ENCODE measurements at places on chromosomes 12 and 14.

DNA sequence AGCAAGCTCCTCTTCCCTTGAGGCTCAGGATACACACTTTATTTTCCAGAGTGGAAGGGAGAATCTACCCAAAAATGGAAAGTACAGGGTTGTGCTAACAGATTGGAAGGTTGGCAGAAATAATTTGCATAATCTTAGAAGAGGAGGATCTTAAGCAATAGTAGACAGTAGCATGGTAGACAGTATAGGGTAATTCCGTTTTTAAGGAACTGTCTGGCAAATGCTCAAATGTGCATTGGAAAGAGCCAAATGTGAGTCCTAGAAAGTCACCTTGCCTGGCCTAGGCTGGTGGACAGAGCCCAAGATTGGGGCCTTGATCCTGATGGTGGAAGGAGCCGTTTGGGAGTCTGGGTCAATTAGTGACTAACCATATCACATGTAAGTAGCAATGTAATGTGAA is 13.1 kb upstream of the CARMIL3 start:
- no peak for DNase-seq

GRCh38 chr12:4960030-4960429 is 50.3 kb downstream of the KCNA1 start:
- no peak for DNase-seq

DNA sequence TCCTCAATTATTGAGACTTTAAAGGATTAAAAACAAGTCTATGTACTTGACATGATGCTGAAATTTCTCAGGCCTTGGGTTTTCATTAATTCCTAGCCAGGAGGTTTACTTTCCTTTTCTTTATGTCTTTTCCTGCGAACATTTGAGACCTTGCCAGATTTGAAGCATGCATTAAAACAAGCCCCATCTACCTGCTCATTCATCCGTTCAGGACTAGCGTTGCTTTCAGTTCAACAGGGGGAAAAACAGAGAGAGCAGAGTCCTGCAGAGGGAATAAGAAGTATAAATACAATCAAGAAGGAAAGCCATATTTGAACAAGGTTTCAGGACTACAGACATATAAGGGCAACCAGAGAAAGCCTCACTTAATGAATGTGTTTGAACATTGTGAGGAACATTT is 542.4 kb downstream of the DIO2 start:
- DNase-seq: peak; percentile 71

GRCh38 chr12:79020106-79020505 is 155.5 kb downstream of the SYT1 start:
- no peak for DNase-seq

- DNase-seq: no peak
Measured at GRCh38 chr12:94386422-94386821, 73.2 kb downstream of the CEP83 start.

DNA sequence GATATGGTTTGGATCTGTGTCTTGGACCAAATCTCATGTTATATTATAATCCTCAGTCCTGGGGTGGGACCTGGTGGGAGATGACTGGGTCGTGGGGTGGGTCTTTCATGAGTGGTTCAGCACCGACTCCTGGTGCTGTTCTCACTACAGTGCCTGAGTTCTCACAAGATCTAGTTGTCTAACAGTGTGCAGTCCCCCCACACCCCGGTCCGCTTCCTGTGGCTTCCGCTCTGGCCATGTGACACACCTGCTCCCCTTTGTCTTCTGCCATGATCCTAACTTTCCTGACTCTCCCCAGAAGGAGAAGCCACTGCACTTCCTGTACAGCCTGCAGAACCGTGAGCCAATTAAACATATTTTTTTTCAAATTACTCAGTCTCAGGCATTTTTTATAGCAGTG is 1262.2 kb downstream of the TMEM121 start:
- no peak for DNase-seq

GRCh38 chr12:52813885-52814709 is at the start of gene KRT4:
KRT4 (minus strand) TSS chr12:52814116; CDS start chr12:52814058, 58 bp downstream.
- no peak for DNase-seq

- peak; percentile 60 for DNase-seq
Measured at GRCh38 chr12:108750526-108750925, 19.2 kb upstream of the CORO1C start.

DNA sequence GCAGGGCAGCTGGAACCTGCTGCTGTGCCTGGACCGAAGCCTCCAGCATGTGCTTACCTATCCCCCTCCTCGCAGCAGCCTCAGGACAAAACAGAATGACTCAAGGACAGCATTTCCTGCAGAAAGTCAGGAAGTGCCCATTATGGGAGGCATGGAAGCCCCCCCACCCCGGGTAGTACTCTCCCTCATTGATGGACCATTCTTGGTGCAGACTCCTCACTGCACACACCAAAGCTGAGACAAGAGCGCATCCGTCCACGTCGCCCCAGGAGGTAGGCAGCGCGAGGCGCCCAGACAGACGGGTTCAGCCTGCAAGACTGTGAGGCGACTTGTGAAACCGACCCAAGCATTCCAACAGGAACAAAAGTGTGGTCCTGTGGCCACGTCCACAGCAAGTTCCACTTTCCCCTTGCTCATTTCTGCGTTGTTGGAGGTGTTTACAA is 243.9 kb upstream of the ATXN7L3B start:
- no peak for DNase-seq

DNA sequence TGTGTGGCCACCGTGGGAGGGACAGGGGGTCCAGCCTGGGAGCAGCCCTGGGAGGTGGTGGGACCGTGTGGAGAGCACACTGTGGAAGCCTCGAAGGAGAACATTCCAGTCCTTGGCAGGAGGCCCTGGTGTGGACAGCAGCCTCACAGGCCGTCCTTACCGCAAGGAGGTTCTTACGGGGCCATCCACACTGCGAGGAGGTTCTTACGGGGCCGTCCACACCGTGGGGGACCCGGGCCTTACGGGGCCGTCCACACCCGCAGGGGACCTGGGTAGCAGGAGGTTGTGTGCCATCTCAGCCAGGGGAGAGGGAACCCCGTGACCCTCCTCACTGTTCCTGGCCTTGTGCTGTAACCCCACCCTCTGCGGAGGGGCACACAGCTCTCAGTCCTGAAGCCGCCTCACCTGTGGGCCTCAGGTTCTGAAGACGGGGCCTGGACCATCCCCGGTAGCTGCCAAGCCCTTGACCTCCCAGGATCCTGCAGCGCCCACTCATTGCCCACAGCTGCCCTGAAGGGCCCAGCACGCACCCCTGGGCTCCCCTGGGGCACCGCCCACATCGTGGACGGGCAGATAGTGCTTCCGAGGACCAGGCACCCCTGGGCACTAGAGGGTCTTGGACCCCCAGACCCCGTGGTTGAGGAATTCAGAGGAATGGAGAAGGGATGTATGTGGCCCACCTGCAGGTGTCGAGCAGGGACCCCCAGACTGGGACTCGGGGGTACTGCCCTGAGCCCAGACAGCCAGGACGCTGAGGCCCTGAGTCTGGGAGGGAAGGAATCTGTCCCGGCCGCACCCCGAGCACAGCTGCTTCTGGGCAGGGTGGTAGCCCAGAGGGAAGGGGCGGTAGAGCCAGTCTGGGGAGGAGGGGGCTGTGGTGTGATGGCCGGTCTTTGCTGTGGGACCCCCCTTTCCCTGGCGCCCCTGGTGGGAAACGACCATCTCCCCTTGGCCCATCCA is 37.3 kb downstream of the LRCOL1 start:
- no peak for DNase-seq

DNA sequence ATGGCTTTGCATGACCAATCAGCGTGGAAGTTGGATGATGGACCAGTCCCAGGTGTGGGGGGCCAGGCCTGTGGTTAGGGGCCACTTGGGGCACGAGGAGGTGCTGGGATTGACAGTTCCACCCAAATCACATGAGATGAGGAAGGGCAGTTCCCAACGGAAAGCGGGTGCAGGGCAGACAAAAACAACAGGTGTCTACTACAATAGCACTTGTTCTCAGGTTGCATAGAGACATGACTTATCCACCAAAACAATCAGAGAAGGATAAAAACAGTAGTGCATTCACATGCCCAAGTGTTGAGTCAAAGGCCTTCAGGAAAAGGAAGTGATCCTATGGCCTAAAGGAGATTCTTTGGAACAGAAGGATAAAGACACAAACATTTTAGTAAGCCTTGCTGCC is 14.6 kb upstream of the EIF2B2 start:
- no peak for DNase-seq

- no peak for DNase-seq
Measured at GRCh38 chr14:96294246-96294645, 38.2 kb downstream of the BDKRB1 start.

- no peak for DNase-seq
Measured at GRCh38 chr14:73714656-73715081, 485 bp upstream of the PNMA1 start.

DNA sequence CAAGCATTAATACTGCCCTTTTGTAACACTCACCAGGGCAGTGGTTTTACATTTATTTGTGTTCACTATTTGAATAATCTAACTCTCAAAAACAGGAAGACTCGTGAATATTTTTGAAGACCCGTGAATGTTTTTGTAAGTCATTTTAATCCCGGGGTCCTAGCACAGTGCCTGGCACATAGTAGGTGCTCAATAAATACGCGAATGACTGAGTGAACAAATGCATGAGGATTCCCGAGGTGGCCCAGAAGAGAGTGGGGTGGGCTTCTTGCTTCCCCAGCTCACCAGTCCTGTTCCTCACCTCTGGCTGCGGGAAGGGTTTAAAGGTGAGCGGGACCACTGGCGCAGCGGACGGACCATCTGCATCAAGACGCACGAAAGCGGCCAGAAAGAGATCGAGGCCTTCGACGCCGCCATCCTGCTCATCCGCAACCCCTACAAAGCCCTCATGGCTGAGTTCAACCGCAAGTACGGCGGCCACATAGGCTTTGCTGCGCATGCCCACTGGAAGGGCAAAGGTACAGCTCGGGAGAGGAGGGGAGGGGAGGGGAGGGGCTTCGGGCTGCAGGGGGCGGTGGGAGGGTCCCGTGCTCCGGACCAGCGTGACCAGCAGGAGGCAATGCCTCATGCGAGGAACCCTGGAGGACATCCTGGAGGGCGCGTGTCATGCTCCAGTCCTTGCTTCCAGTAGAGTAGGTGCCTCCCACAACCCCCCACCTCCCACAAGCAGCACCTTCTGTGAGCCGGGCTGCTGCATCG is 98.9 kb downstream of the CMKLR1 start:
- DNase-seq: peak; percentile 8

DNA sequence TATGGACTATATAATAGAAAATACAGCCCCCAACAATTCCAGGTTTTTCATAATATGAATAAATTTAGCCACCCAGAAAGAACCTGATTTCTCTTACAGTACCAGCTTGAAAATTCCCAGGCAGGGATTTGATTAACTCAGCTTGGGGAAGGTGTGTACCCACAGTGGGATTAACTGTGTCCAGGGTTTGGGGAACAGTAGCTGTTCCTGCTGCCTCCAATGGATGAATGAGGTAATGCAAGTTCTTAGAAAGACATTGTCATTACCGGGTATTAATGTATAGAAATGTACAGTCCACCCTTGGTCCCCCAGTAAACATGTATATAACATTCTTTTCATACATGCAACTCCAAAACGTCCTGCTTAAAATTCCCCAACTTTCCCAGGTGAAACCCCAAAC is 115.6 kb downstream of the LRIG3 start:
- DNase-seq: no peak

DNA sequence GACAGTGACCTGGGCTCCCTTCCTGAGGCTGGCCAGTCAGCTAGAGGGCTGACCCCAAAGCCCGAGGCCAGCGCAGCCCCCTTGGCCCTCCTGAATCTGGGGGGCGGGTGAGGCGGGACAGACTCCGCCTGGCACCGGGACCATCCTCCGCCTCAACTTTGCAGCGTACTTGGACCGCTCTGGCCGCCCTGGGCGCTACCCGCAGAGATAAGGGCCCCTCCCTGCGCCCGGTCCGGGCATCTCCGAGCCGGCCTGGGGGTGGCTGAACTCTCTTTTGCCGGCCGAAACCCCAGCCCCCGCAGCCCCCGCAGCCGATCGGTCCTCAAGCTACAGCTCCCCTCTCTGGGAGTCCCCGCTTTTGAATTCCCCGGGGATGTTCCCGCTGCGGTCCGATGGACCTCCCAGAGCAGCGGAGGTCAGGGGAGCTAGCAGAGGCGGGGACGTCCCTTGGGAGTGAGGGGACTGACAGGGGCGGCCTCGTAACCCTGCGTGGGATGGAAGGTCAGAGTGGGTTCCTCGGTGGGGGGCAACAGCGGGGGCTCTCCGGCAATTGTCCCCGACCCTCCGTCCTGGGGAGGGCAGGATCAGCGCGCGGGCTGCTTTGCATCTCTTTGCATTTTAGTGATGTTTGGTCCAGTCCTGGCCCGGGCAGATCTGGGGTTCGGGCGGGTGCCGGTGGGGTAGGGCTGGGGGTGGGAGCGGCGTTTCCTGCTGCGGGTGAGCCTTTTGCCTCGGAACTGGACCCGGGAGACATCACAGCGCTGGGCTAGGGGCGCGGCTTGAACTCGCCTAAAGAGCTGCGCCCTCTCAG is at the start of gene CRIP1:
Gene CRIP1 (plus strand): TSS at position 724 of the 811 bp plus-strand sequence. CDS start 374 bp downstream, outside the sequence.
- DNase-seq: peak; percentile 54

DNA sequence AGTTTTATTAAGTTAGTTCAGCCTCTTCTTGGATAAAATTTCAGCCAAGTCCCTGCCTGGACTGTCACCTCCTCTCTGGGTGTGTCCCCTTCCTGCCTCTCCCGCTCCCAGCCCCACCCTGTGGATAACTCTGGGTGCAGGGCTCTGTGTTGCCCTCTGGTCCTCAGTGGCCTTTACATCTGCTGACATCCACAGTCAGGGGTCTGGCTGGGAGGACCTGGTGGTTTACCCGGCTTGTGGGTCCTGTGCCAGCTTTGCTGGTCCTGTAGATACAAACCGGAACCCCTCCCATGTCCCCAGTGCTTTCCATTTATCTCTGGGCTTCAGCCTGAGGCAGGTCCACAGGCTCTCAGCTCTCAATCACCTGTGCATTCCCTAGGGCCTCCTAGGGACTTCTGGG is 28.9 kb upstream of the PLEKHG3 start:
- no peak for DNase-seq

DNA sequence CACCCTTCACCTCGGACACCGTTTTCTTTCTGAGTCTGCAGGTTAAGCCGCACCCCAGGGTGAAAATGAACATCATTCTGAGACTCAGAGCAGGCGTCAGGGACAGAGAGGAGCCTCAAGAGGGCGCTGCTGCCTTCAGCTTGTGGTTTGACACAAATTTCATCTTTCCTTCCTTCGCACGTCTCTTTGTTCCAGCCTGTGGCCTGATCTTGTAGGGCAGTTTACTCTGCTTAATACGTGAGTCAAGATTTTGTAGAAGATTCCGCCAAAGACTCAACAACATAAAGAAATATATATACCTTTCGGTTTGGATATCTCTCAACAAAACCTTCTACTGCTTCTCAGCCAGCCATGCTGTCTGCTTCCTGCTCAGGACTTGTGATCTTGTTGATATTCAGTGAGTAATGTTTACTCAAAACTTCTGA is 329.3 kb upstream of the OR4E1 start:
- peak; percentile 18 for DNase-seq

DNA sequence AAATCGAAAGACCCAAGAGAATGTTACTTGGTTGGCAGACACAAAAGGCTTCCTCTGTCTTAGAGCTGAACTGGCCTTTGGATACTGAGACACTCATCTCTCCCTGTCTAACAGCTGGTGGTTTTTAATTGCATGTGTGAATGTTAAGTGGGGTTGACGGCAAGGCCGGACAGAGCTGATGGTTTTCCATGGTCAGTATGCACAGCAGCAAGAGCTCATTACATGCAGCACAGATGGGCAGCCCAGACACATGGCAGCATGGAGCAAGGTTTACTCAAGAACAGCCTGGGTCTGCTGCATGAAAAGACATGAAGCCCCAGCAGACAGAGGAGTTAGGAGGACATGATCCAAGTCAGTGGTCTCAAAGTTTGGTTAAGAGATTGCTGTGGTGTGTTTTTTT is 27.8 kb upstream of the CACNA2D4 start:
- peak; percentile 54 for DNase-seq

All from eye (tissue), 1 donor.